ENCODE measurements at places on chromosomes 5 and 9.
A peak's percentile ranks its signal among the peaks of the same experiment; 100 is the strongest.

DNA sequence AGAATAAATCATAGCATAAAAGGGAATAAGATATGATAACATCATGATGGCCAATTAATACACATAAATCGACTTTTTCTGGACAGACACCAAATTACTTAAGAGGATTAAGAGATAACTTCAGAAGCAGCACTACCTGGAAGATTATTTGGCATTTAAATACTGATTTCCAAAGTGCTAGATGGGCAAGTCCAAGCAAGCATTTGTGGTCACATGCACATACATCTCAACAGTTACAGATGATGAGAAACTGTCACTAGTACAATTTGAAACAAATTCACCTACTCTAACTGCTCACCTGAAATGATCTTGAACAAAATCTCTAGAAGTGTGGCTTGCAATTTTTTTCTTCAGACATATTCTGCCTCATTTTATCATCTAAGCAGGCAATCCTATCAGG lies 26.8 kb upstream of the RASGEF1C start:
- no peak for DNase-seq

DNA sequence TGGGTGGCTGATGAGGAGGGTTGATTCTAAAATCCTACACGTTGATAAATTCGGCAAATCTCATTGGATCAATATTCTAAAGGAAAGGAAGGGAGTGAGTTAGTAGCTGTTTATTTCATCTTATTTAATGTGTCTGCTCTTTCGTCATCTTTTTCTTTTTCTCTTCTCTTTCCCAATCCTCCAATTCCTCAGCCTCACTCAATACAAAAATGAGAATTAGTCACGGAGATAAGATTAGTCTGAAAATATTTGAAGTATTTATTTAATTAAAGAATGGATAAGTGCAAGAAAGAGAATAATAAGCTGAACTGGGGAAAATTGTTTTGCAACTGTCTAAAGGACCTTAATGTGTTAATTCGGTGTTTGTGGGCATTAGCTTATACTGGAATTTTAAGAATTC lies 1095.1 kb downstream of the DTWD2 start:
- DNase-seq, result no peak

DNA sequence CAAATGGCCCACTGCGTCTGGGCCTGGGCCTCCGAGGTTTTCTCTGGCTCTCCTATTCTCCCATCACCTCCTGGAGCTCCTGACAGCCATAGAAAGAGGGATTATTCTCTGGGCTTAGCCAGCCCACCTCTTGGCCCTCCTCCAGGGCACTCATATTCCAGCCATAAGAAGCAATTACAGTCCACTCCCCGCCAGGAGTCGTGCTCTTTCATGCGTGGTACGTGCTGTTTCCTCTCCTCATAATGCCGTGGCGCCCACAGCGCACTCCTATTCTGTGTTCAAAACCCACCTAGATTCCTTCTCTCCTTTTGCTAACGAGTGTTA lies 240.8 kb upstream of the ZNF462 start:
- no peak for DNase-seq

GRCh38 chr5:116454417-116454927 lies 120.2 kb downstream of the SEMA6A start:
- DNase-seq, result peak; percentile 43

DNA sequence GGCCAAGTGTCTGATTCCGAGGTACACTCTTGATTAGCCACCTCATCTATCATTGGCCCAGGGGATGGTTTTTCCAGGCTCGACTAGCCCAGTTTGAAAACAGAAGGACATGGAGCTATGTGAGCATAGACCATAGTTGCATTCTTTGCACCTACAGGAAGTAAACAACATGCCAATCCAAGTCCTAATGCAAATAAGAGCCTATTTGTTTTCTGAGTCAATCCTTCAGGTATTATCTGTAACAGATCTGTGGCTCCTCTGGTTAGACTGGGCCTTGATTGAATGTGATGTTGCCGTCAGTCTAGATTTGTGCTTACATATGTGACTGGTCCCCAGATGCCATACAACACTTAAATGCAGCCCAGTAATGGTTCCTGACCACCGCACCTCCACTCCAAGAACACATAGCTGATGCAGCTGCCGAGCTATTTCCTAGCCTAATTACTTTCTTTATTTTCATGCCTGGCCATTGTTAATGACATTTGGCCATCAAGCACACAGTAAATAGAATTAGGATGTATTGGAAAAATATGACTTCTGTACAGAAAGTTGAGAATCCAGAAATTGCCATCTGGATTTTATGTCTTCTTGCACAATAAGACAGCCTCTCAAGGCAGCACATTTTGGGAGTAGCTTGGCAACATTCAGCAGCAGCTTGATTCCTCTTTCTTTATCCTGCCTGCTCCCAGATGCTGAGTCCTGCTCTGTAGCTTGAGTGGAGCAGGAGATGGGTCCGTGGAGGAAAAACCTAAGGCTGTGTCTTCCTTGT lies 29.5 kb upstream of the ARHGAP26 start:
- DNase-seq, result no peak

All from Right ventricle myocardium superior (tissue), 1 donor.